Hematopoietic multipotent progenitor cell treated with erythropoietin and hydrocortisone succinate and interleukin-3 and kit ligand, for 8 days (in vitro differentiated cells): ENCODE measurements at places on chromosomes 3 and 15.

DNA sequence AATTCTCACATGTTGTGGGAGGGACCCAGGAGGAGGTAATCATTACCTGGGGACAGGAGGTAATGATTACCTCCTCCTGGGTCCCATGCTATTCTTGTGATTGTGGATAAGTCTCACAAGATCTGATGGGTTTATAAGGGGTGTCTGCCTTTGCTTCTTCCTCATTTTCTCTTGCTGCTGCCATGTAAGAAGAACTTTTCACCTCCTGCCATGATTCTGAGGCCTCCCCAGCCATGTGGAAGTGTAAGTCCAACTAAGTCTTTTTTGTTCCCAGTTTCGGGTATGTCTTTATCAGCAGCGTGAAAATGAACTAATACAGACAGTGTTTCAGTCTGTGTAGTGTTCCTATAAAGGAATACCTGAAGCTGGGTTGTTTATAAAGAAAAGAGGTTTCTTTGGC, 13.1 kb upstream of the KCTD6 start:
- DNase-seq: no peak

DNA sequence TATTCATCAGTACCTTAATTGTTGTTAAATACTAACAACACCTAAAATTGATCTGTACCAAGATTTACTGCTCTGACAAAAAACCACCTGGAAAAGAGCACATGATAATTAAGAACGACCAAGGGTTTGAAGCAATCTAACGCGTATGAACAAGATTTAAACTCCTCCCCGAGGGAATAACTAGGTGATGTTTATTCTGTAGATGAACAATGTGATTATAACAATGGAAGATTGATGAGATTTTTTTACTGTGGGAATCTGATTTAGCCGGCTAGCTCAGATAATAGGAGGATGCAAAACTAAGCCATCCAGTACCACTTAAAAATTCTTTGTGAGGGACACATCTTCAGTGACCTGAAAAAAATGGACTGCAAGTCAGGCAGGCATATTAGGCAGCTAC, 222.1 kb downstream of the FHIT start:
- no peak for DNase-seq

DNA sequence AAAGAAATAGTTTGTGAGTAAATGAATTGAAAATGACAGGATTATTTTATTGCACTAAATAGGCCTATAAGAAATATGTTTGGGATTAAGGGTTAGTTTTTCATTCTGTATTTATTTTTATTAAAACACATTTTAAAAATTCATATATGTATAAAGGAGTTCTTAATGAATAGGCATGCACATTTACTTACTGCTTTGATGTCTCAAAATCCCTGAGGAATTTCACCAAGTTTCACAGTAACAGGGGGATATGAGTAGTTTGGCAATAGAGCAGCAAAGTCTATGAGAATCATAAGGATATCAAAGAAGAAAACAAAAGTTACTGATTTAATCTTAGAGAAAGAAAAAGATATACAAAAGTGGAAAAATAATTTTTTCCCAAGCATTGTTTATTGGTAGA, 411.7 kb downstream of the NAALADL2 start:
- no peak for DNase-seq

- DNase-seq: no peak
These were observed 496.1 kb downstream of the FOXP1 start for GRCh38 chr3:71087143-71088018.

DNA sequence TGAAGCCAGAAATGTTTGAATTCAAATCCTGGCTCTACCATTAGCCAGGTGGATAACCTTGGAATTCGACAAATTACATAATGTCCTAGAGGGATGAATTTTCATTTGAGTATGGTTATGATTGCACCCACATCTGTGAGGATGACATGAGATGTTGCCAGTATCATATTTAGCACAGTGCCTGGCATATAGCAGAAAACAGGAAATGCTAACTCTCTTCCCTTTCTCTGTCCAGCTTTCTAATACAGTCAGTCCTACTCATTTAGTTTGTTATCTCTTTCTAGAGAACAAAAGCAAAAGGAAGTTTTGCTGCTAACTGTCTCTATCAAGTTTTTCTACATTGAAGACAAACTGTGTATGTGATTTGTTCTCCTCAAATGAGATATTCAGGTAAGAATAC, 231.7 kb downstream of the CPNE4 start:
- DNase-seq: peak; percentile 9

DNA sequence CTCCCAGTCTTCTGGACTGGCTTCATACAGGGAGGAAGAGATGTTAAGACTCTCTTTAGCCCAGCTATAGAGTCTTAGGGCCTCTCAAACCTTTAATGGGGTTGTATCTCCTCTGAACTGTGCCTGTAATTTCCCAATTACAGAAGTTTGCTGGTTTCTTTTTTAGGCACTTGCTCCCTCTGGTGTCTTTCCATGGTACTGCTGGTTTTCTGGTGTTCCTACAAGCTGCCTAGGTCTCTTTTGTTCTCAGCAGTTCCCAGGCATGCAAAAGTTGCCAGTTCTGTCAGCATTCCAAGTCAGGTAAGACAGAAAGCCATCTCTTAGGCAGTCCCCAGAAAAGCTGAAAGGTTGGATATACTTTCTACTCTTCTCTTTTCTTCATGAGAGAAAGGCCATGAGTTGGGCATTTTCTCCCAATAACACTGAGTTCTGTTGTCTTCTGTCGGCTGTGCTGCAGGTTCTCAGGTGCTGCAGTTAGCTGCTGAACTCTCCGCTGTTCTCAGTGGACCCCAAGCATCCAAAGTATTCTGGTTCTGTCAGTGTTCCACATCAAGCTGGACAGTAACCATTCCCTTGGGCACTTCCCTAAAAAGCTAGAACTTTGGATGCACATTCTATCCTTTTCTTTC, 54.4 kb upstream of the EHHADH start:
- peak; percentile 86 for DNase-seq

DNA sequence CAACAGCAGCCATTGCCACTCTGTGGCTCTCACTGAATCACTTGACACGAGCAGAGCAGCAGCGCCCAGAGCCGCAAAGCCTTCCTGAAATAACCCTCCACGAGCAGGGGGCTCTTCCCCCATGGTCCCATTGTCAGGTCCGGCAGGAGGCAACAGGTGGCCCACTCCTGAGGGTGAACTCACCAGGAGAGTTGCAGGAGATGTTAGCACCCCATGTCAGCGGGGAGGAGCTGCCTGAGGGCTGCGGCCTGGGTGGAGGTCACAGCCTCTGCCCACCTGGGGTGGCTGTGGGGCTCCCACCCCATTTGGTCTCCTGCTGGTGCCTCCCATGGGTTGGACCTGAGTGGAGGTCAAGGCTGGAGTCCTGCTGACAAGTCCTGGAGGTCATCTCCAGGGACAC, 12.3 kb upstream of the C3orf22 start:
- DNase-seq: no peak

DNA sequence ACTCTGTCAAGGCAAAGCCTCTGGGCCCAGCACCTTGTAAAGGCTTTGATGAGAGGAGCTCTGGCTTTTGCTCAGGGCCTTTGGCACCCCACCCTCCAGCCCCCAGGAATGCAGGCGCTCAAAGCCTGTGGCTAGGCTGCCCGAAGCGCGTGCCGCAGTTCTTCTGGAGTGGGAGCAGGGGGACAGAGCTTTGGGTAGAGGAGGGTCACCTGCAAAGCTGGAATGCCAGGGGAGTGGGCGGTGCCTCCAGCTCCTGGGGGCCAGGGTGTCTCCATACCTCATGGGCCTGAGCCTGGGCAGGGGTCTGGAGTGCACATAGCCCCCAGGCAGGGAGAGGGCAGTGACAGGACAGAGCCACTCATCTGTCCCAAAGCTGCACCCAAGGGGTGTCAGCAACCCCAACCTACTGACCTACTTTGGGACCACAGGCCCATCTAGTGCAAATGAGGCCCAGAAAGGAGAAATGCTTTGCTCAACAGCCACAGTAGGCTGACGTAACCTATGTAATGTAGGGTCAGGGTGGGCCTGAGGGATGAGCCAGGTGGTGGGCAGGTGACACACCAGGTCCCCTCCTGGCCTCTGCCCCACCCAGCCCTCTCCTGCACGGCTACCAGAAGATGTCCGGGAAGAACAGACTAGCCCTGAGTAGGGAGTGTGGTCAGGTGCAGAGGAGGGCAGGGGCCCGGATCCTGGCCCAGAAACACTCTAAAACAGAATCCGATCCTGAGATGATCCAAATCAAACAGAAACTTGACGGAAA, 2.2 kb upstream of the CALML4 start:
- no peak for DNase-seq
